ENCODE measurements at places on chromosomes 11 and 22. TPM values are rescaled to one million over a fixed set of nuclear protein-coding genes. Genes with fewer than 3 reads are reported as not detected.

- peak; percentile 70 for DNase-seq
Observed at GRCh38 chr11:3058753-3059664, 1.8 kb upstream of the CARS1 start.

DNA sequence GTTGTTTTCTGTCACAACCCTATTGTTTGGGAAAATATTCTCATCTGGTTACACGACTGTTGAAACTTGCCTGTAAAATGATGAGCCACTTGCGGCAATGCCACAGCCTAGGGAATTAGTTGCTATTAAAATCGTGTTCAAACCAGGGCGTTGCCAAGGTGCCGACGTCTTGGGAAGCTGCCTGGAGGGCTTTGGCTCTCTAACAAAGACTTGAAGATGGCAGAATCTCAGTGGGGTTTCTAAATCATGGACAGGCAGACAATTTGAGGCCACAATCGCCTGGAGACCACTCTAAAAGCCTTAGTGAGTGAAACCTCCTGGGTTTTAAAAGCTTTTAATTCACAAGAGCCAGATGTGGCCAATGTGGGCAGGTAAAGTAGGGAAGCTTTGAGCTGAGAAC lies 117.2 kb upstream of the BMAL1 start:
- no peak for DNase-seq

RIC8A gene
- 129 TPM for total RNA-seq

DNA sequence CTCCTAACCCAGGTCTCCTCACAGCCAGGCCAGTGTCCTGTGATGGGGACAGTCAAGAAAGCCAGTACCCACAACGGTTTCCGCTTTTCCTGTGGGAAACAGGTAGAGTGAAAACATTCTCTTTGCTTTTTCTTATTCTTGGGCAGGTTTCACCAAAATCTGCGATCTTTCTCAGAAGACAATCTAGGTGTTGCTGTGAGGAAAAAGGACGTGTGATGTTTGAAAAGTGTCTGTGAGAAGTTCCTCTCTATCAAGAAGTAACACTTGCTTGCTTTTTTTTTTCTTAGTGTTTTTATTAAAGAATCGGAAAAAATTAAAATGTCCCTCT lies 9.2 kb upstream of the IL2RB start:
- DNase-seq = no peak

DNA sequence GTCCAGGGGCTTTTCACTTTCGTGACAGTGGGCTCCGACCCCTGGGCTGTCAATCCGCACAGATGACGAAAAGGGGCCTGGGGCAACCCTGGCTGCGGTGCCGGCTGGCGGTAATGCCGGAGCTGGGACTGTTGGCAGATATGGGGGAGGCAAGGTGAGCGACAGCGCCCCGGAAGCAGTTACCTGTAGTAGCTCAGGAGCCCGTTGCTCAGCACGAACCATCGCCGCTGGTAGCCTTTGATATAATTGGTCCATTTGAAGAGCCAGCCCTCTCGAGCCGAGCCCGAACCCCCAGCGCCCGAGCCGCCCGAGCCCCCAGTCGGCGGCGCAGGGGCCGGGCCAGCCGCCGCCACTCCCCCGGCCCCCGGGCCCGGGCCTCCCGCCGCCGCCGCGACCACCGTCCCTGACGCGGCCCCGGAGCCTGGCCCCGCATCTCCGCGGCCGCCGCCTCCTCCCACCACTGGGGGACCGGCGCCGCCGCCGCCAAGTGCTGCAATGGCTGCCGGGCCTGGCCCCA lies 396 bp downstream of the OSBP start:
- DNase-seq = peak; percentile 52

- no peak for DNase-seq
Observed at GRCh38 chr11:116144387-116144958, 628.3 kb downstream of the BUD13 start.

LRRC51 gene
- total RNA-seq = 17.5 TPM

GRCh38 chr11:26297189-26297975 lies 34.5 kb upstream of the ANO3 start:
- DNase-seq = peak; percentile 63
